ENCODE measurements at places on chromosomes 16 and 17. TPM values are rescaled to one million over a fixed set of nuclear protein-coding genes. Genes with fewer than 3 reads are reported as not detected.

KRT14 gene
- not detected for total RNA-seq

RNF112 gene
- total RNA-seq = 2.2 TPM

HOXB3 gene
- total RNA-seq = 1.6 TPM

SLC16A11 gene
- total RNA-seq = 0.56 TPM

Data from Right ventricle myocardium superior (tissue), 1 donor.